ENCODE measurements at places on chromosomes 1 and 21.

GRCh38 chr1:84025966-84026365, 27.0 kb upstream of the TTLL7 start:
- no peak for DNase-seq

DNA sequence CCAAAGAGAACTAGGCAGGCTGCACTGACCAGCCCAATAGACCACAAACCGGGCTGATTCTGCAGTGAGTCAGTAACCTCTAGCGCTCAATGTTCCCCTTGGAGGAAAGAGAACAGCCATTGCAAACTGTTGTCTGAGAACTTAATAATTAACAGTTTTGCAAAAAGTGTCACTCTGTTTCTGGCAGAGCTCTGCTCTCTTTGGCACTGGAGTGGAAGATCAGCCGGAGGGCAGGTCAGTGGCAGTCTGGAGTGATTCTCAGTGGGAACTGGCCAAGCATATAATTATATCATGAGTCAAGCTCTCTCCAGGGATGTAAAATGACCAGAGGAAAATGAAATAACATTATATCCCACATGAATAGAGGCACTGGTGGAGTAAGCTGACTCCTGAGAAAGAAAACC, 238.3 kb downstream of the HLX start:
- DNase-seq: no peak

DNA sequence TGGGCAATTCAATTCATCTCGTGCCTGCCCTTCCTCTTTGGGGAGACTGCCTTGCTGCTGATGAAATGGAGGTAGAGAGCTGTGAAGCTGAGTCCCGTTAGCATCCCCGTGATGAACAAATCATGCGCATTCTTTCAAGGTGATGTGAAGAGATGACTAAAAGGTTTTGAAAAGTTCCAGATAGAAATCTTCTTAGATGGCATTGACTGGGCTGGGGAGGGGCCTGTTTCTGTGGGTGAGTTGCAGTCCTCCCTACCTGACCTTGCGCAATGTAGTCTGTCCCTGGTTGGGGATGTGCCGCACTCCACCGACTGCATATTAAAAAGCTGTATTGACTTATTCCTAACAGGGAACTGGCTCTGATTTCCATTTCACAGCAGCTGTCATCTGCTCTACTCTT, 49.6 kb downstream of the ST6GALNAC3 start:
- DNase-seq: no peak

DNA sequence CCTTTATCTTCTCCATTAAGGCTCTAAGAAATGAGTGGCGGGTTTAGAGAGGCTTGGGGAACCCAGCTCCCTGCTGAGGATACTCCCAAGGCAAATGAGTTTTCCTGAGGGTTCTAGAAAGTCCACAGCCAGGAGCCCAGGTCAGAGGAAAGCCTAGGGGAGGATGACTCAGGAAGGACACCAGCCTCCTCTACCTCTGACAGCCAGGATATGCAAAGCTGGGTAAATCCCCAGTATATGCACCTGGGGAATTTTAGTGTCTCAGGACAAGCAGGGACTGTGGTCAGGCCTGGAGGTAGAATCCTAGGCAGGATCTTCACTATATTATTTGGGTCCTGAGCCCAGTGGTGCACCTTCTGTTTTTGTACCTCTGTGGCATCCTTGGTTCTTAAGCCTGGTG, 23.5 kb upstream of the WNT4 start:
- DNase-seq: no peak

- no peak for DNase-seq
Observed at GRCh38 chr1:178055779-178056471, 38.0 kb upstream of the RASAL2 start.

- peak; percentile 33 for DNase-seq
Observed at GRCh38 chr1:39034114-39034654, 8.0 kb downstream of the NDUFS5 start.

GRCh38 chr1:24857507-24858133, 72.5 kb downstream of the RUNX3 start:
- DNase-seq: no peak

DNA sequence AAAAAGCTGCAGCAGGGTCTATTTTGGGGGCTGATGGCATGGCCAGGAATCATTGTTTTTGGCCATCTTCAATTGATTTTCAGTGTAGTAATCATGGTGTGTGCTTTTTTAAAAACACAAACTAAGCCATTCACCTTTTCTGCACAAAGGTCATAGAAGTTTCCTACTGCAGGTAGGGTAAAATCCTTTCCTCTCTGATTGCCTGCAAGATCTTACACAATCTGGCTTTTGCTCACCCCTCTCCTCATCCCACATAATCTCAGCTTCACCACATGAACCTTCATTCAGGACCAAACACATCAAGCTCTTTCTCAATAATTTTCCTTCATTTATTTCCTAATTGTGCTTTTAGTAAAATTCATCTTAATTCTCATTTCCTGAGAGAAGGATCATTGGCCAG, 38.3 kb upstream of the GBP5 start:
- no peak for DNase-seq

DNA sequence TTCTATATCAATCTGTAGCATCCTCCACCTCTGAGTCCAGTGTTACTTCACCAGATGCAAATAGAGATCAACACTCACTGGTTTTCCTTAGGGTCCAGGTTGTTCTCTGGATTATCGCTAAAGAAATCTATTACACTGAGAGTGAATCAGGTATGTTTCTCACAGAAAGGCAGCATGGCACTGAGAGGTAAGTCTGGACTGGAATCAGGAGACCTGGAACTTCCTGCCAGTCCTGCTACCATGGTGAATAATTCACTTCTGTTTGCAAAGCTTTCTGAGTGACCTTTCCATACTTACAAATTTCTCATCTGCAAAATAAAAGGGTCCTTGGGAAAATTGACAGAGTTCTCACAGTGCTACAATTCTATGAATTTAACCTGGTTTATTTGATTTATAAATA, 1583.3 kb downstream of the MRPL39 start:
- no peak for DNase-seq

- DNase-seq: peak; percentile 91
Observed at GRCh38 chr1:156090840-156091188, 8.5 kb upstream of the MEX3A start.

DNA sequence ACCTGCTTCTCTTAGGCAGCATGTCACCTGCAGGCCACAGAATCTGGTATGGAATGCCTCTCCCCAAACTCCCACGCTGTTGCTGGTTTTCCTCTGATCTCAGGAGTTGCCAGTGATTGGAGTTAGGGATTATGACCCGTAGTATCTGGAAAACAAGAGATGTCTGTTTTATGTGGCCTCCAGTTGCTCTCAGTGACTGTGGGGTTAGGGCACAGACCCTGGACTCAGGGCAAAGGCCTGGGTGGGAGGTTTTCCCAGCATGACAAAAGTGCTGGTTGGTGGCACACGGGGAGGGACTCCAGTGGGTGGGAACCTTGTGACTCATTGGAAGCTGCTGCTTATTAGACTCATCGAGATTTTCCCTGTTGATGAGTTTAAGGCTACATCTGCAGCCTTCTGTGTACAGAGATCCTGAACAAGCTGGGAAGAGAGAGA, at the start of gene NR1I3:
Gene NR1I3, minus strand, starts transcription at position 165 of the 435 bp plus-strand sequence. CDS start 1,638 bp downstream, outside the sequence.
- DNase-seq: no peak

DNA sequence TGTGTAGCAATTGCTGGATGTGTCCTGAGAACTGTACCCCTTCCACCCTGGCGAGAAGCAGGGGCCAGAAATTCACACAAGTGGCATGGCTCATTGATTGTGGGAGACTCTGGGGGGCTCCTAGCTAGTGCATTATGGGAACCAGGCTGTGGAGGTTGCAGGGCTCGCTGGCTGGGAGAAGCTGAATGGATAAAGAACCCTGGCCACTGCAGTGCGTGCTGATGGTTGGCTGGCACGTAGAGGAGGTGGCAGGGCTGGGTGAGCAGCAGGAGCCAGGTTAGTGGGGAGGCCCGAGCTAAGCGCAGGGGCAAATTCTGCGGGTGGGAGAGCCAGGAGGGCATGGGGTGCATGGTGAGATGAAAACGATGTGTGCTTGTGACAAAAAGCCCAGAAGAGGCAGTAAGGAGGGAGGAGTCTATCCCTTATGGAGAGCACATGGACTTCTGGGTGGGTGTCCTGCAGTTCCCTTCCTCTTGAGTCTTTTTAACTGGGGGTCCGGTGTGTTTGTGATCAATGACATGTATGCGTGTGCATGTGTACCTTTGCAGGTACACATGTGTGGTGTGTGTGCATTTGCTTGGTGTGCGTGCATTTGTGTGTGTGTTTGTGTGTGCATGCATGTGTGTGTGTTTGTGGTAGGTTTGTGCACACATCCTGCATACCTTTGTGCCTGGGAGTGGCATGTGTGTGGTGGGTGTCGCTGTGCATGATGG, 3.6 kb downstream of the GUK1 start:
- no peak for DNase-seq

DNA sequence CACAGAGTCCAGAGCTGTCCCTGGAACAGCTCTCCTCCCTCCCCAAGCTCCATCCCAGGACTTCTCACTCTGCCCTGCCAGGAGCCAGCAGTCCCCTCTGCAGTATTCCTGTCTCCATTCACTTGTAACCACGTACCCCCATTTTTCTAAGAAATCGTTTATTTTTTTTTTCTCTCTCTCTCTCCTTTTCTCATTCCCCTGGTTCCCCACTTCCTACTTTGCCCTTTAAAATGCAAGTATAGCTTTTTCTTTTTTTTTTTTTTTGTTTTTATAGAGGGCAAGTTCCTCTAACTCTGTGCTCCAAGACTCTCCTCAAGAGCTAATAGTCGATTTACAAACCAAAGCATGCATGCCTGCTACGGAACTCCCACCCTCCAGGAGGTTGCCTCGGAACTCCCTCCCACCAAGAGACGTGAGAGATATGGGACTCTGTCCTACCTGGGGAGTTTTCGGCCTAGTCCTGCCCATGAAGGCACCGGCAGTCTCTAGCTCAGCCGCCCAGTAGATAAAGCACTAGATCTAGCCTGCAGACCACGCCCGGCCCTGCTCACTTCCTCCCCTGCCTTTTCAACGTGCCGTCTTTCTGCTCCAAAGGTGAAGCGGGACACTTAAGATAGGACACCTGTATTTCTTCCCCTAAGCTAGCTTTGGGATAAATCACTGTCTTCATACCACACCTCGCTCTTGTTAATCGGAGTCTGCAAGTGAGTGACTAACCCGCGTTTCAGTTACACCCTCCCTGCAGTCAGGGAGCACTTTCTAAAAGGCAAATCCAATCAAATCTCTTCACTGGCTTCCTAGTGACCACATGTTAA, 27.7 kb downstream of the TNFRSF9 start:
- no peak for DNase-seq

DNA sequence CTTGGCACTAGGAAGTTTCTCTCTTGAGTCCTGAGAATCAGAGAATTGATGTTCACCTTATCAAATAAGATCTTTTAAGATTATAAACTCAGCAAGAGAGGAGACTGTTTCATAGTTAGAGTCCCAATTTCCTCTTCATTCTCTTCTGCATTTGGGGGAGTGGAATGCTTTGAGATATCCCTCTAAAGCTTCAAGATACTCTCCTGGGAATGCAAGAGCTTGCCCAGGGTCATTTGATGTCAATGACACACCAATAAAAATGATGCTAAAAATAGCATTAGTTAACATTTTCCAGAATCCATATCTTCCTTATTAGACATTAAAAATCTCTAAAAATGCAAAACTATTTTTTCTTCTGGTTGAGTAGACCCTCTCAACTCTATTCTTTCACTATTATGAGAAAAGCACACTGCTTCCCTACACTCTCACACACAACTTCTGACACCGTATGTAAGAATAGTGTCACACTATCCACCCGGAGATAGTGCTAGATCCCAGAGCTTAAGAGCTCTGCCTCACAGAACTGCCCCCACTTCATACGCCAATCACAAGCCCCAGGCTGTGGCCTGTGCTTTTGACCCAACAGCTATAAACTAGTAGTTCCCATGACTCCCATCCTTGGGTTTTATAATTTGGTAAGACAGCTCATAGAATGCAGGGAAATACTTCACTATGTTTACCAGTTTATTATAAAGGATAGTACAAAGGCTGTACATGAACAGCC, 399.9 kb upstream of the RUNX1 start:
- no peak for DNase-seq

GRCh38 chr1:94302497-94302896, 65.1 kb upstream of the ARHGAP29 start:
- DNase-seq: no peak

DNA sequence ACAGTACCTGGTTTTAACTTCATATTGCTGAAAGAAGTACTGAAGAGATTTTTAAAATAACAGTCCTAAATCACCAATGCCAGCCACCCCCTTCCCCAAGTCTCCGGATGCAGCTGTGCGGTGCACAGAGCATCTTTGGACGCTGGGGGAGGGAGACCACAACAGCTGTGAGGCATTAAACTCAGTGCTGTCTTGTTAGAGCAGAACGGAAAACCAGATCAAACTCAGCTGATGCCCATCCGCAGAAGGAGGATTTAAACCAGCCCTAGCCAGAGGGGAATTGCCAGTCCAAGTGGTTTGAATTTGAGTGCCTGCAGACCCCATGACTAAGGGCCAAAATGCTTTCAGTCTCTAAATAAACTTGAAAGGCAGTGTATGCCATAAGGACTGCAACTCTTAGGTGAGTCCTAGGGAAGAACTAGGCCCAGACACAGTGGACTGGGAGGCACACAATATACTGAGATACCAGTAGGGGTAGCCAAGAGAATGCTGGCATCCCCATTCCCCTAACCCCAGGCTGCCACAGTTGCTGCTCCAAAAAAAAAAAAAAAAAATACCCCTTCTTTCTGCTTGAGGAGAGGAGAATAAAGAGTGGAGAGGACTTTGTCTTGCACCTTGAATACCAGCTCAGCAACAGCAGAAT, 576.2 kb downstream of the NEGR1 start:
- DNase-seq: no peak

DNA sequence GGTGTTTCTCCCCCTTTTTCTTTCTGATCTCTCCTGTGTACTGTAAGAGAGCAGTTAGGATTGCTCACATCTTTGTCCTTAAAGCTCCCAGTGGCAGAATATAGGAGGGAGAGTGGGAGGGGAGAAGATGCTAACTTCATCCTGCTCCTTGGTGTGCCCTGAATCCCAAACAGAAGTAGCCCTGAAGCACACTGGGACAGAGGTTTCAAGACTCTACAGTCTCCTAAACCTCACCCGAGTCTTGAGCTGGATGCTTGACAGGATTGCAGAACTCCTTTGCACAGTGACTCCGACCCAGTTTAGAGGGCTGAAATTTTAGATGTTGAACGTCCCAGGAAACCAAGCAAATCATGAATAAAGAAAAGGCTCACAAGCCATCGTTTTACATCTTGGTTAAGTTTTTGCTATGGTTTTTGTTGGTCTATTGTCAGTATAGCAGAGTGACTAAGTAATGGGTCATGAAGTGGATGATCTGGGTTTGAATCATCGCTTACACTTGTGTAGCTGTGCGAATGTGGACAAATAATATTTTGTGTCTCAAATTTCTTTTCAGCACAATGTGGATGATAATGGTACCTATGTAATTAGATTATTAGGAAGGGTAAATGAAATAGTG, 37.5 kb downstream of the XCL2 start:
- no peak for DNase-seq

- no peak for DNase-seq
Observed at GRCh38 chr1:240235521-240236288, 144.0 kb downstream of the FMN2 start.

Measured in activated naive CD8-positive, alpha-beta T cell treated with anti-CD3 and anti-CD28 coated beads, Interleukin-2, amount 10 ng/mL, durations not matched to agents 7 days and 5 days (primary cell).